ENCODE measurements at places on chromosomes 16 and 17.

DNA sequence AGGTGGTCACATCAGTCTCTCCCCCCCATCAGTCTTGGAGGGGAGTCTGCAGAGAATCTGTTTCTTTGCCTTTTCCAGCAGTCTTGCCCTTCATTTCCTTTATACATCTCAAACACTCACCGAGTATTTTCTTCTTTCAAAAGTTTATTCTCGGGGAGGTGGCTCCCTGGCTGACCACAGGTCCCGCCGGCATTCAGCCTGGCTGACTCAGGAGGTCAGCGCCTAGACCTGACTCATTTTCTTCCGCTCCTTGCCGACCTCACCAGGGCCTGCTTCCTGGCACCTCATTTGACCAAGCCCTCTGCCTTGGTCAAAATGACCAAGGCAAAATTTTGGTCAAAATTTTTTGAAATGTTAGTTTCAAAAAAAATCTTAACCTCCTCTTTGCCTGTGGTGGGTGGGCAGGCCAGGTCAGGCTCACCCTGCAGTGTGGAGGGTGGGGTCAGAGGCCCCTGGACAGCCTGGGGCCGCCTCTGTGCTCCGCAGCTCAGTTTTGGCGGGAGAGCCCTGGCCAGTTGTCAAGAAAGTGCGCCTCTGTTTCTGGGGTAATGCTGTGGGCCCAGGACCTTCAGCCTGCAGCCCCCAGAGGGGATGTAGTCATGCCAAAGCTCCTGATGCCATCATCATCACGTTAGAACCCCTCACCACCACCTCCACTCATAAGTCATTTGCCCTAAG lies 165.6 kb downstream of the SPECC1 start:
- no peak for DNase-seq

- DNase-seq, result no peak
Observed at GRCh38 chr17:72822358-72823023, 270.0 kb downstream of the SLC39A11 start.

- DNase-seq, result no peak
Observed at GRCh38 chr17:77377710-77378235, 237.0 kb downstream of the SEC14L1 start.

DNA sequence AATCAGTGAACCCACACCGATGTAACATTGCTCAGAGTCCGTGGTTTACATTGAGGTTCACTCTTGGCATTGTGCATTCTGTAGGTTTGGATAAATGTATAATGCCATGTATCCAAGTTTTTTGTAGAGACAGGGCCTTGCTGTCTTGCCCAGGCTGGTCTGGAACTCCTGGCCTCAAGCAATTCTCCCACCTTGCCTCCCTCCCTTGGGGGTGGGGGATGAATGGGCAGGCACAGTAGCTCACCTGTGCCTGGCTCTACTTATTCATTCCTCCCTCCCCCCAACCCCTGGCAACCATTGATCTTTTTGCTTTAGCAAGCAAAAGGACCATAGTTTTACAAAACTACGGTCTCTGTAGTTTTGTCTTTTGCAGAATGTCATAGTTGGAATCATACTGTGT lies 181.4 kb downstream of the SPECC1 start:
- no peak for DNase-seq

DNA sequence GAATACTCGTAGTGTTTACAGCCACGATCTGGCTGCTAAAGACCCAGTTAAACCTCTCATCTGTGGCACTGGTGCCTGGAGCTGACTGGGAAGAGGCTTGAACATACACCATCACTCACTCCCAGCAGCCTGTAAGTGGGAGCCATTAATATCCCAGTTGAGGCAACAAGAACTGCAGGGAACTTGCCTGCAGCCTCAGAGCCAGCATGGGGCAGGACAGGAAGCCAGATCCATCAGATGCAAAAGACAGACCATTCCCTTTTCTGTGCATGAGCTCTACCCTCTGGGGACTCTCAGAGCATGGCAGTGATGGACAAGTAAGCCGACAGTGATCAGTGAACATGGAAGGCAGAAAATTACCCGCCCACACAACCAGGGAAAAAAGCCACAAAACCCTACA lies 91.8 kb downstream of the TMEM132E start:
- DNase-seq, result no peak

DNA sequence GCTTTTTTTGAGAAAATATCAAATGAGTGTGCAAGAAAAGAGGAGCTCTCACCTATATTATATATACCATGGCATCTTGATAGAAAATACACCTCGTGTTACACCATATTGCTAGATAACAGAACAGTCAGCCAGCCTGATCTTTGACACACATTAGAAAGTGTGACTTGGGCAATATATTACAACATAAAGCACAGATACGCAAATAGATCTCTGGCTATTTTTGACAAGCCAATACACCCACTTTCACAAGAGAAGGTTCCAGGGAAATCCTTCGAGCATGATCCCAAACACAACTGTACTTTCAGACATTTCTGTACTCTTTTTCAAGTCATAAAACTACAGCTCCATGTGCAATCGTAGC lies 9.4 kb downstream of the GGA2 start:
- DNase-seq, result no peak

DNA sequence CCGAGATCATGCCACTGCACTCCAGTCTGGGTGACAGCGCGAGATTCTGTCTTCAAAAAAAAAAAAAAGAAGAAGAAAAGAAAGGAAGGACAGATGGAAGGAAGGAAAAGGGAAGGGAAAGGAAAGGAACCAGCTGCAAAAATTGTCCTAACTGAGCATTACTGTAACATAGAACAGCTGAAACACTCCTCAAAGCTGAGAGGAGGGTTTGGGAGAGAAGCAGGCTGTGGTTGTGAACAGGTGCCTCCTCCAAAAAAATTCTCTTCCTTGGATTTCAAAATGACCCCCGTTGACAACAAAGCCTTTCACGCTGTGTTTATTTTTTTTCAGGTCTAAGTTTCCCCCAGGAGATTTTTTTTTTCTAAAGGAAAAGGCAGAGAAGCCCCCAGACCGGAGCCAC lies 541.4 kb downstream of the WWOX start:
- no peak for DNase-seq

- no peak for DNase-seq
Observed at GRCh38 chr16:56424404-56424764, 961 bp downstream of the AMFR start.

DNA sequence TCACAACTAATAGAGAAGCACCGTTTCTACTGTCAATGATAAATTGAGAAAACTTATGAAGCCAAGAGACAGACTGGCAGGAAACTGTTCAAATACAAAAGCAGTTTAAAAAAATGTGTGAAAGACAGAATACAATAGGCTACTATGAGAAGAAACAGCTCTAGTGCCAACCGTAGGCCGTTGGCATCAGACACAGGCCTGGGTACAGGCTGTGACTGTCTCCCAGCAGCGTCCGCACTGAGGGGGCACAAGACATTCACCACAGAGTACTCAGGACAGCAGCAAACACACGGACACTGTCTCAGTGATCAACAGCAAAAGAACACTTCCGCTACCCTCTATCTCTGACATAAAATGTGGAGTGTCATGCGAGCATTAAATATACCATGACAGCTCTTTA lies 7.8 kb upstream of the C1QBP start:
- no peak for DNase-seq

GRCh38 chr16:46629331-46630219 lies 8.4 kb upstream of the SHCBP1 start:
- DNase-seq, result no peak

DNA sequence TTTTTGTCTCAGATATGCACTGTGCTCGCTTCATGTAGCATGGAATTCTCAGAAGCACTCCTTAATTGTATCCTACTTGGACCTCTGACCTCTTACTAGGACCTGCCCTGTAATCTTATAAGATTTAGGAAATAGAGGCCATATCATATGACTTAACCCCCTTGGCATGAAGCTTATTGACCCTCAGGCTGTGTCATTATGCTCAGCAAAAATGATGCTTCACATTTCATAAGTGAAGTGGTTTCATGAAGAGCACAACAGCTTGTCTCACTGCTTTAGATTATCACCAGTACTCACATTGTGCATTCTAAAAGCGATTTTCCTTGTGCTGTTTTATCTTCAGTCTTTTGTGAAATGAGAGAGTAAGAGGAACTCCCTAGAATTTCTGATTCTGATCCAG lies 6.4 kb downstream of the PHKB start:
- DNase-seq, result no peak

GRCh38 chr17:80025796-80026195 lies 9.9 kb downstream of the TBC1D16 start:
- no peak for DNase-seq

GRCh38 chr16:50202926-50203624 lies 50.0 kb downstream of the TENT4B start:
- no peak for DNase-seq

DNA sequence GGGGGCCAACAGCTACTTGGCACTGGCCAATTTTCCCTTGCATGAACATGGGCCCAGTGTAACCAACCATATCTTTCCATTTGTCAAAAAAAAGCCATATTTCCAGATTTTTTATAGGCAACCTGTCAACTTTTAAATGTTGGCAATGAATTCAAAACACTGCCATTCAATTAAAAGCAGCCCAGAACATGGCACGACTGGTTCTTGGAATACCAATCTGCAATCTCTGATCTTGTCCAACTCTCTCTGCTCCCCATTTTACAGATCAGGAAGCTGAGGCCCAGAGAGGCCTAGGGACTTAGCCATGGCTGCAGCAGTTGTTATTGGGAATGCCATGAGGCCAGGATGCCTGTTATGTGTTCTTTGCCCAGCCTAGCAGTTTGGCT lies 8.9 kb upstream of the MEOX1 start:
- no peak for DNase-seq

GRCh38 chr16:86353148-86353547 lies 157.2 kb upstream of the FOXF1 start:
- DNase-seq, result no peak

GRCh38 chr16:64240586-64240985 lies 881.3 kb downstream of the CDH11 start:
- no peak for DNase-seq

DNA sequence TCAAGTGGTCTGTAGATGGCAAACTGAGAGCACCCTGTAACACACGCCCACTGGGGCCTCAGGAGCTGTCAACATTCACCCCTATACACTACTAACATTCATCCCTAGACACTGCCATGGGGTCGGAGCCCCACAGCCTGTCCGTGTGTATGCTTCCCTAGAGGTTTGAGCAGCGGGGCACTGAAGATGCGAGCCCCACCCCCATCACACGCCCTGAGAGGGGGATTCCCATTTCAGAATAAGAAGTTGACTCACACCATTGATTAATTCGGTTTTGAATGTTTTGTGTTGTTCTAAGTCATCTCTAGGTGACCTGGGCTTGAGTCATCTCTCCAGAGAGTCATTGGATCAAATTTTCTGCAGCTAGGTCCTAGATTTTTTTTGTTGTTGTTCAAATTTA lies 37.3 kb upstream of the MMD start:
- no peak for DNase-seq

DNA sequence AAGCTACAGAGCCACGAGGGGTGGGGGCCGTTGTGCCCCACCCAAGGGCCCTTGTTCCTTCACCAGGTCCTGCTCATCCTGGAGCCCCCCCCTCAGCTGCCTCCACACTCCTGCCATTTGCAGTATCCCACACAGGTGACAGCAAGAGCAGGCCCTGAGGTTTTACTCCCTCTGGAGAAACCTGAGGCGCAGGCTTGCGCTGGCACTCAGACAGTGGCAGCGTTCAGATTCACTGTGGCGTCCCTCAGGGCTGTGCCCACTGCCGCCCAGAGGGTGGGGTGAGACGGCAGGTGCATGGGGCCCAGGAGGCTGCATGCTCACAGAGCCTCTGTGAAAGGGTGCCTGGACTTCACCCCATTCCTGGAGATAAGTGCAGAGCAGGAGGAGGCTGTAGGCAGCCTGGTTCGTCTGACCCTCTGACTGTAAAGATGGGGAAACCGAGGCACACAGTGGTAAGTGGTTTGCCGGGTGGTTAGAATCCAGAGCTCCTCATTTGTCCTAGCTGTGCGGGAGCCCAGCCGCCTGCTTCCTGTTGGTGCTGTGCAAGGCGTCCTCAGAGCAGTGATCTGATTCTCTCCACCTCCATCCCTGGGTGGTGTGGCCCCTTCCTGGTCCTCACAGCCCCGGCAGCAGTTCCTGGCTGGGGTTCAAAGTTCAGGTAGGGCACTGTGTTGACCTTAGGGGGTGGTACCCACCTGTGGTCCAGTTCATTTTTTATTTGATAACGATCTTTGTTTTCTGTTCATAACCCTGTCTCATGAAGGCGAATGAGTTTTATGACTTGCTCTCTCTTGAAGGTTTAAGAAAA lies 1.6 kb downstream of the SPIRE2 start:
- DNase-seq, result no peak

DNA sequence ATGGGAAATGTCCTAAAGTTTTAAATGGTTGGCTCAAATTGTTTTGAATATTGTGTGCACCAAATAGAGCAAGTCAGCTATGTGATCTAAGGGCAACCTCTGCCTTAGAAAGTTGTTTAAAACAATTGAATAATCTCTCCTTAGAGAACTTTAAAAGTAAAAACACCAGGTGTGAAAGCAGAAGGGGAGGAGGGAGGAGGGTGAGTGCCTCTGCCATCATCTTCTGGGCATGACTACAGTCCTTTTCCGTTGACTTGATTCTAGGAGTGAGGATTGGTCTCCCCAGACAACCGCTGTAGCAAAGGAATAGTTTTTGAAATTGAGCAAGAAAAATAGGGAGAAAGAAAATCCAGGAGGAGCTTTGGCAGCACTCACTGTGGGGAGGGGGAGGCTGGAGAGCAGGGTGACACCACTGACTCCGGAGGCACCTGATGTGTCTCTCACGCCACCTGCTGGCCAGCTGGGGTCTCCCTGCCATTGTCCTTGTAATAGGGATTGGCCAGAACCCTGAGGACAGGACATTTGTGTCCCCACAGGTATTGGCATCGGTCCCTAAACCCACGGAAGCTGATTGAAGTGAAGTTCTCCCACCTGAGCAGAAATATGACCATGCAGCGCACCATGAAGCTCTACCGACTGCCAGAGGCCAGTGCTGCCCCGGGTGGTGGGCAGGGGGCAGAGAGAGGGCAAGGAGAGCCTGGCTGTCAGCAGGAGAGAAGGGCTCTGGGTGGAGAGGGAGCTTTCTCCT lies 33.3 kb downstream of the PLCD3 start:
- peak; percentile 77 for DNase-seq

- no peak for DNase-seq
Observed at GRCh38 chr17:77622647-77623046, 335.9 kb upstream of the TNRC6C start.

DNA sequence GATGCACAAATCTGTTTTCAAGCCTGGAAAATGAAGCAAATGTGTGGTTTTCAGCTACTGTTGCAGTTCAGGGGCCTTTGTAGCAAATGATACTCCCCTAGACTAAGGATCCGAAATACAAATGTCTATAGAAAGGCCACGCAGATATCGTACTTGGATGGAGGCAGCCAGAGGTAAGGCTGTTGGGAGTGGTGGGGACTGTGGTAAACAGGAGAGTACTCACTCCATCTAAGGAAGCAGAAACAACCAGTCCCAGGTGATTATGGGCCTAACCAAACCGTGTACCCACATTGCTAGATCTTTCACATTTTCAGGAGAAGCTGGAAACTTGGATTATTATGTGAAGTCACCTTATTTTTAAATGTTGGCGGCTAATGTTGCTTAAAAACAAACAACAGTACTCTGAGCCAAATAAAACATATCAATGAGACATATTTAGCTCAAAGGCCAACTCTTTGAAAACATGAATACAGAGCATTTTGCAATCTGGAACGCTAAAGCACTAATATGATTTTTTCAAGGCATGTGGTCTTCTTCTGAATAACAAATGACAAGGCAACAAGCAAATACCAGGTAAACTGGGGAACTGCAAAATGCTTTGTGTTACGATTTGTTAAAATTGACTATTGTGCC lies 110.1 kb downstream of the YPEL2 start:
- DNase-seq, result no peak

All from activated T-cell treated with anti-CD3 and anti-CD28 coated beads for 1 hour (primary cell).